ENCODE measurements at places on chromosomes 6 and 20. TPM values are rescaled to one million over a fixed set of nuclear protein-coding genes. Genes with fewer than 3 reads are reported as not detected.

CRISP2 gene
- total RNA-seq, result 0.52 TPM

MTRF1L gene
- total RNA-seq, result 30.6 TPM

RIMS4 gene
- not detected for total RNA-seq

LY6G6F gene
- total RNA-seq, result 3.3 TPM

IP6K3 gene
- total RNA-seq, result 5.4 TPM

ZNF512B gene
- 18.1 TPM for total RNA-seq

TFAP2D gene
- not detected for total RNA-seq

PRKN gene
- 11.2 TPM for total RNA-seq

KHDC1 gene
- 0.85 TPM for total RNA-seq

SPATA2 gene
- total RNA-seq, result 17.2 TPM

RALY gene
- 99.5 TPM for total RNA-seq

FRK gene
- 1.8 TPM for total RNA-seq

RGS17 gene
- not detected for total RNA-seq

SSTR4 gene
- not detected for total RNA-seq

ULBP1 gene
- 0.34 TPM for total RNA-seq

BPIFB1 gene
- total RNA-seq, result not detected

NKX2-2 gene
- not detected for total RNA-seq

ENPP1 gene
- 10.6 TPM for total RNA-seq

ACOT8 gene
- total RNA-seq, result 29.7 TPM

DOK5 gene
- total RNA-seq, result 0.73 TPM

AIF1 gene
- total RNA-seq, result 260 TPM

TP53RK gene
- total RNA-seq, result 11.8 TPM

OR12D2 gene
- not detected for total RNA-seq

GSTA3 gene
- total RNA-seq, result not detected
